ENCODE measurements at places on chromosomes 12 and 14. TPM values are rescaled to one million over a fixed set of nuclear protein-coding genes. Genes with fewer than 3 reads are reported as not detected.

Gene NXPH4
- not detected for total RNA-seq

Gene CARMIL3
- 0.48 TPM for total RNA-seq

Gene CLEC1A
- 22.4 TPM for total RNA-seq

DNA sequence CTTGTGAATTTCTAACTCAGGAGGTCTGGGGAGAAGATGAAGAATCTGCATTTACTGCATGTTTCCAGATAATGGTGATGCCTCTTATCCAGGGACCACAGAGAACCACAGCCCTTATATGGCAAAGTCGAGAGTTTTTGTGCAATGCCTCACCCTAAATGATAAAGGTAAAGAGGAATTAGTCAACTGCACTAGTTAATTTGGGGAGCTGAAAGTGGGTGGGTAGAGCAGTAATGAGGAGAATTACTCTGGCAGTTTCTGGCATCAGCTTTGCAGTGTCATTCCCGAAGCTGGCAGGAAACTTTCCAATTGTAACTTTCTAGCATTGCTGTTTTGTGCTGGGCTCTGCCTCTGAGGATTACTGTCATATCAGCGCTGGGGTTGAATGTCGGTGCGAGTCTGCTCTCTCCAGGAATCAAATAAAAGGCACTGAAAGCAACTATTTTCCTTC, 10.3 kb downstream of the EGLN3 start:
- no peak for DNase-seq

- DNase-seq = no peak
These were observed 2.6 kb upstream of the KLRK1 start for GRCh38 chr12:10392394-10392930.

GRCh38 chr12:59615392-59616165, 19.8 kb downstream of the SLC16A7 start:
- DNase-seq = no peak

GRCh38 chr12:109728921-109729320, 15.3 kb downstream of the FAM222A start:
- DNase-seq = no peak

GRCh38 chr12:1532375-1533165, 61.8 kb downstream of the FBXL14 start:
- DNase-seq = no peak

- DNase-seq = no peak
These were observed 15.7 kb downstream of the CSRP2 start for GRCh38 chr12:76863005-76863670.

DNA sequence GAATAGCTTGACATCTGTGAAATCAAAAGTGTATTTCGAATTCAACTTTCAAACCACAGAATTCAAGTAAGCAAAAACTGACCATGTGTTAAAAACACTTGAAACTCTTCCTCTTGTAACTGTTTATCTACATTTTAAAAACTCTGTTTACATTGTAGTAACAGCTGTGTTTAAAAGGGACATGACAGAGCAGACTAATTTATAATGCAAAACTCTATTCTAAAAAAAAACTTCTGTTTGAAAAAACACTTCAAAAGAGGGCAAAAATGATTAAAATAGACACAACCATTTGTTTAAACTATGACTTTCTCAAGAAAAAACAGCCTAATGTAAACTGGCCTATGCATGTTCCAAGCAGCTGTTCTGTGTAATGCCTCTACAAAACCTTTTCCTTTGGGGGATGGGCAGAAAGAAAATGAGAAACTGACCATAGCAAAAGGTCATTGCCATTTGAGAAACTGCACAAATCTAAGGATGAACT, 149.1 kb upstream of the HMGA2 start:
- DNase-seq = no peak

- peak; percentile 3 for DNase-seq
These were observed 23.4 kb upstream of the EML1 start for GRCh38 chr14:99769799-99770198.

- DNase-seq = no peak
These were observed 22.7 kb downstream of the CLMN start for GRCh38 chr14:95296966-95297365.

DNA sequence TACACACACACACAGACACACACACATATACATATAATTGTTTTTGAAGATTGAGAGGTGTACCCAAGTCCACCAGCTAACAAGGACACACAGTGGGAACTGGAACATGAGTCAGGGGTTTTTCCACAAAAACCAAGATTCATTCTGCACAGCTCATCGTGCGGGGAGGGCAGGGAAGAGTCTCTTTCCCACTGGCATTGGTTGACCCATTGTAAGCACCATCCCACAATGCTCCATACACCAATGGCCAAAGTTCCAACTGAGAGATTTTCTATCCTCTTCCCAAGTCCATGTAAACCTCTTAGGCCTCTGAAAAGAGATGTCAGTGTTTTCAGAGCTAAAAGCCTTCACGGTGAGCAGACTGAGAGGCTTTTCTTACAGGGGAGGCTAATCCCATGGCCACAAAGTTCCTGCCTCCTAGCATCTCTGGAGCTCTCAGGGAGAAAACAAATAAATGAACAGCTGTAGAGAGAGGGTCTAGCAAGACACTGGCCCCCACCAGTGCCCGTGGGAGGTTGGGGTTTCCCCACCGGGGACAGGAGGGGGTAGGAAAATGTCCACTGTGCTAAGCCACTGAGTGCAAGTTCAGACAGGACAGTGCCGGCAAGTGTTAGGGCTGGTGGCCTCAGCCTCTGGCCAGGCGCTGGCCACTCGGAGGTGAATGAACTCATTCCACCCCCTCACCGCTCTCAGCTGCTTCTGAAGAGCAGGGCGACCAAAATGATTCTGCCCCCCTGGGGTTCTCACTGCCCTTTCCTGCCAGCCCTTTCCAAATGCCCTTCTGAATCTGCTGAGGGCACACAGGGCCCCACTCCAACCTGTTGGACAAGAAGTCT, 21.5 kb upstream of the TC2N start:
- no peak for DNase-seq

DNA sequence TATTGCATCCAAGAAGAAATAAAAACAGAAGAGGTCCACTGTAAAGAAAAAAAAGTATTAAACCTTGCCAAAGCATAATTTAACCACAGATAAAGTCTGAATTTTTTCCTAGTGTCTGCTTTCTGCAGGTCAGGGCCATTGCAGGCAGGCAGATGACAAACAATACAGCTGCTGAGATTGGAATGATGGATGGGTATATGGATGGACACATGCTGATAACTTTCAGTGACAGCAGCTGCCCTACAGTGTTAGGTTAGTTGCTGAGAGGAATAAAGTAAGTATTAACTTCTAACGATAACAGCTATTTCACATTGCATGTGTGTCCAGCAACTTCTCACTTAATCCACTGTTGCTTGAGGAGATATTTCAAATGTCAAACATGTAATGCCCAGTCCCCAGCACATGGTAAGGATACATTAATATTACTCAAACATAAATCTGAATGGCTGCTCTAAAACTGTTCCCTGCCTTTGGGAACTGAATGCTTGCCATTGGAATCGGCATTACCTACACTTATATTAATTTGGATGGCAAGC, 515.3 kb downstream of the RMST start:
- DNase-seq = no peak

GRCh38 chr14:76413962-76414600, 38.1 kb downstream of the ESRRB start:
- DNase-seq = no peak

GRCh38 chr12:124939079-124939420, 24.6 kb upstream of the UBC start:
- peak; percentile 66 for DNase-seq

DNA sequence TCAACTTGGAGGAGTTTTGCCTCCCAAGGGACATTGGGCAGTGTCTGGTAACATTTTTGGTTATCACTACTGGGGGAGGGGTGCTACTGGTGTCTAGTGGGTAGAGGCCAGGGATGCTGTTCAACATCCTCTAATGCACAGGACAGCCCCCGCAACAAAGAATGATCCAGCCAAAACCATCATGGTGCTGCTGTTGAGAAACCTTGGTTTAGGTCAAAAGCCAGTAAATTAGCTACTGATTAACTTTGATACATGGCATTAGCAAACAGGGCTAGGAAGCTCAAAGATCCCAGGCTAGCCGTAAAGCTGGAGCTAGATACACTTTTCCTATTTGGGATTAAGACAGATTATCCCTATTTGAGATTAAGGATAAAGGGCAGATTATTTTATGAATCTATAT, 8.8 kb downstream of the ALKBH2 start:
- DNase-seq = no peak

- DNase-seq = peak; percentile 83
These were observed 67.4 kb downstream of the ACTN1 start for GRCh38 chr14:68911594-68912227.

GRCh38 chr12:102573237-102573636, 92.9 kb upstream of the IGF1 start:
- DNase-seq = no peak
